ENCODE measurements at places on chromosomes 12 and 14.
A peak's percentile ranks its signal among the peaks of the same experiment; 100 is the strongest.

- no peak for DNase-seq
Observed at GRCh38 chr14:60963761-60964160, 17.1 kb downstream of the TRMT5 start.

DNA sequence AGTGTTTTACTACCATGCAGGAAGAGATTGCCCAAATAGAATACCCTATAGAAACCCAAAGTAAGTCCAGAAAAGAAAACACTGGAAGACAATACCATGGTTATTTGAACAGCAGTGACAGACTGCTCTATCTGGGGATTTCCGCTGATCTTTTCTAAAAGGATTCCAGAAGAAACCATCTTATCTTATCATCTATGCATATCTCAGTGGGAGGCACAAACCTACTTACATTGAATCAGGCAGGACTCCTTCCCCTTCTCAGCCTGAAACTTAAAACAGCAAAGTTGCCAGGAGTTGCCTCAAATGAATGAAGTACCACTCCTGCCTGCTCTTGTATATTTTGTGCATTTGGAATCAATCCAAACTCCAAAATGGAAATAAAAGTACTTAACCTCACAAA is 56.7 kb upstream of the NR2C1 start:
- DNase-seq = no peak

DNA sequence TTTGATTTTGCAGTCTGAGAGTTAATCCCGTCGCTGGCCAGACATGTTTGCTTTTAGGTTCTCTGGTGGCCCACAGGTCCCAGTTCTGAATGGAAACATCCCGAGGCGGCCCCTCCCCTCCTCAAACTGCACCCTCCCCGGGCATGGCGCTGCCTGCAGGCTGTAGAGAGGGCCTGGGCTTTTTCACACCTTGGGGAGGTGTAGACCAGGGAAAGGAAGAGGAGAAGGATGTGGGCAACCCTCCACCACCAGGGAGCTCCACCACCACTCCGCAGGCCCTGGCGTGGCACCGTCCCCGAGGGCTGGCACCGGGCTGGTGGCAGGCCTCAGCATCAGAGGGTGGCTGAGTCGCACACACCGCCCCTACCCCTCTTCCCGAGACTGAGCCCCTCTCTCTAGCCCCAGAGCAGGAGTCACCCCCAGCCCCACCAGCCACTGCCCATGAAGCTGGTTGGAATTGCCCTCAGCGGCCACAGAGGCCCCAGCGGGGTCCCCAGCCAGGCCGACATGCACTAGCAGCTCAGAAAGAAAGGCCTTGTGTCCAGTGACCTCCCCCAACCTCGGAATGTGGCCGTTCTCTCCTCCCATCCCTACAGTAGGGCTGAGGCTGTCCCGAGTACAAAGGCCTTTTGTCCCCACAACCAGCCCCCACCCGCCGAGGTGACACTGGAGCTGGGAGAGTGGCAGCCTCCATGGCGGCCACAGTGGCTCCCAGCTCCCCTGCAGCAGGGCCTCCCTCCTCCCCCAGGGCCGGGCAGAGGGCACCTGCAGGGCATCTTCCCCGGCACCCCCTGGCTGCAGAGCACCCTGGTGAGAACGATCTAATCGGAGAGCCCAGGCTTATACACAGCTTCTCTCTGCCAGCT is 23.5 kb upstream of the INF2 start:
- DNase-seq = peak; percentile 47

- DNase-seq = no peak
Observed at GRCh38 chr12:1217191-1217949, 226.3 kb downstream of the ERC1 start.

- DNase-seq = no peak
Observed at GRCh38 chr14:99633918-99634317, 11.0 kb upstream of the HHIPL1 start.

DNA sequence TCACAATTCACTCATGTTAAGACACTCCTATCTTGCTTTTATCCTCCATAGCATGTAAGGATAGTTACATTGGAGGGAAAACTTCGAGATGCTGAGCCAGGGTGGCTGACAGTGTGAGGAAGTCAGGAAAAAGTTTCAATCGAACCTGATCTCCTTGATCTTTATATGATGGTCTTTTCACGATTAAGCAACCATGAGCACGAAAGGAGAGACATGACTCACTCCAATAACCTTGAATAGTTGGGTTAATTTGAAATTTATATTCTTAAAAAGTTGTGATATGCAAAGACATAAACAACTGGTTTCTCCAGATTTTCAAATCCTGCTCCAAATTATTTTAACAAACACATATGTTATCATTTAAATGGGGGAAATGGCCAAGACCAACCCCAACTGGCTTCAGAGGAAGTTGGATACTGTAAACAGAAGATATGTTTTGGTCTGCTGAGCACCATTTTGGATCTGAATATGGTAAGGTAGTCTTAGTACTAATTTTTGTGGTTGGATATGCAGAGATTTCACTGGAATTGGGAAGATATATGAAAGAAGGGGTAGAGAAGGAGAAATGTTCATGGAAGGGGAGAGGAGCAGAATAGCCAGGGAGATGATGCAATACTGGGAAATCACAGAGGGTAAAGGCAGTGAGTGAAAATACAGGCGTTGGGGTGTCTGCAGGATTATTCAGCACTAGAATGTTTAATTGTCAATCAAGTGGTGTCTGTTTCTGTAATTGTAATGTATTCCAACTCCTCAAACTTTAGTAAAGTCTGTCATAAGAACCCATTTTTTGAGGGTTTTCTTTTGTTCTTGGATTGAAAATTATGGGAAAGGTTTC is 185.2 kb upstream of the SLC38A2 start:
- DNase-seq = no peak

DNA sequence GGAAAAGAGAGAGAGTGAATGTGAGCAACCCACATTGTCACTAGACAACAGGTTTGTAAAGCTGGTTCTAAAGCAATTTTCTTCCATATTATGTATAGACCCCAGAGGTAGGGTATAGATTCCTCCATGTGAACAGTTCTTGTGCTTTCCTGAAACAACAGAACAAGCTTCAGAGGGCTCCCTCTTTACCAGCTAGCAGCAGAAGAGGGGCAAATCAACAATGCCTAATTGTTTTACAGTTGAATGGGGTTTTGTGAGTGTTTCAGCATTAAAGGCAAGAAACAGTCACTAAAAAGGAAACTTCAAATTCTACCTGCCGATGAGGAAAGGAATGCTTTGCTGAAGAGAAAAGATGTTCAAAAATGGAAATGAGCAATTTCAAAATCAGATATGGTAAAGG is 341.2 kb upstream of the KITLG start:
- no peak for DNase-seq

DNA sequence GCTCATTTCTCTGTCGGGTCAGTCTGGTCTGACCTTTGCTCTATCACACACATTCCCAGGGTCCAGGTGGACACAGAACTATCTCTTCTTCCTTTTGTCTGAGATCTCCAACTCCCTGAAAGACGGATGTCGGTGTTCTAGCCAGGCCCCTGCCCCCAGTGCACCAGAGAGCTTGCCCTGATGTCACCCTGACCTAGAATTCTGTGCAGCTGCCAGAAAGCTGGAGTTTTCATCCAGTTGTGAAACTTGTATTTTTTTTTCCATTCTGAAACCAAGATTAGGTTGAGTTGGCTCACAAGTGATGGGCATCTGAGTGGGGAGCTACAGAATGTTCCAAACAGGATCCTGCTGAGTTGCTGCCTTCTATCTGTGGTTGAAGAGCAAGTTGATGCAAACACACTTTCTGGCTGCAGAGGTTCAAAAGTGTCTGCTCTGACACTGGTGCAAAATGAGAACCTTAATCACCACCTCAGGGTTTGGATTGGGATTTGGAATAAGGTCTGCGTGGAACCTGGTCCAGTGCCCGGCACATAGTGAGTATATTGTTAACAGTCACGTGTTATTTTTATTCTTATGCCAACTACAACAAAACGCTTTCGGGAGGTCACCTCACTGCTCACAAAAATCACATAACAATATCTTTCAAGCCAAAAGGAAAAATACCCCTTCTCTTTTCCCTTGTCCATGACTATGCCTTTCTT is 211.5 kb downstream of the SLC15A4 start:
- DNase-seq = no peak

GRCh38 chr12:28367326-28367725 is 177.1 kb downstream of the CCDC91 start:
- DNase-seq = no peak

- DNase-seq = no peak
Observed at GRCh38 chr12:63351370-63351769, 200.4 kb upstream of the AVPR1A start.

DNA sequence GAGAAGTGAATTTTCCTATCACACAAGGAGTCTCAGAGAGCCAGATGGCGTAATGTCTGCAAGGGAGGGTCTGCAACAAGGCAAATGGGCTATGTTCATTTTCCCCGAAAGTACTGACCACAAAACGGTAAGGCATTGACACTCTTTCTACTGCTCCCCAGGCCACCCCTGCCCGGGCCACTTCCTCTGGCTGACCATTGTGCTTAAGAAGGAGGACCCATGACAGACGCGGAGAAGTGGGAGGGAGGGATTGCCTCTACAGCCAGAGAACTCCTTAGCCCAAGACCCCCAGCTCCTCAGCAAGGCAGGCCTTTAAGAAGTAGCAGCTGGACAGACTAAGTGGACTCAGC is 1.2 kb downstream of the NCKAP5L start:
- no peak for DNase-seq

DNA sequence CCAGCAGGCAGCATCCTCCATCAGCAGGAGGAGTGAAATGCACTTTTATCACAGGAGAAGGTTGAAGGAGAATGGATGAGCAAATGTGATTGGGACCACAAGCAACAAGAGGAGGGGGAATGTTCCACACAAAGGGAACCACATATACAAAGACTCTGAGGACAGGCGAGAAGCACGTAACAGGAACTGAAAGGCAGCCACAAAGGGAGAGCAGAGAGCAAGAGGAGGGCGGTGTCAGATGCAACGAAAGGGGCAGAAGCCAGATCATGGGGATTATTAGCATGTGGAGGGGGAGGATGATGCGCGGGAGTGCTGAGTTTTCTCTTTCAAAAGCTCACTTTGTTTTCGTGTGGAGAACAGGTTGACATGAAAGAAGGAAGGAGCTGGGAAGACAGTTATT is 241.1 kb downstream of the SPTSSA start:
- no peak for DNase-seq

- DNase-seq = no peak
Observed at GRCh38 chr12:124224535-124225110, 70.3 kb upstream of the RFLNA start.

DNA sequence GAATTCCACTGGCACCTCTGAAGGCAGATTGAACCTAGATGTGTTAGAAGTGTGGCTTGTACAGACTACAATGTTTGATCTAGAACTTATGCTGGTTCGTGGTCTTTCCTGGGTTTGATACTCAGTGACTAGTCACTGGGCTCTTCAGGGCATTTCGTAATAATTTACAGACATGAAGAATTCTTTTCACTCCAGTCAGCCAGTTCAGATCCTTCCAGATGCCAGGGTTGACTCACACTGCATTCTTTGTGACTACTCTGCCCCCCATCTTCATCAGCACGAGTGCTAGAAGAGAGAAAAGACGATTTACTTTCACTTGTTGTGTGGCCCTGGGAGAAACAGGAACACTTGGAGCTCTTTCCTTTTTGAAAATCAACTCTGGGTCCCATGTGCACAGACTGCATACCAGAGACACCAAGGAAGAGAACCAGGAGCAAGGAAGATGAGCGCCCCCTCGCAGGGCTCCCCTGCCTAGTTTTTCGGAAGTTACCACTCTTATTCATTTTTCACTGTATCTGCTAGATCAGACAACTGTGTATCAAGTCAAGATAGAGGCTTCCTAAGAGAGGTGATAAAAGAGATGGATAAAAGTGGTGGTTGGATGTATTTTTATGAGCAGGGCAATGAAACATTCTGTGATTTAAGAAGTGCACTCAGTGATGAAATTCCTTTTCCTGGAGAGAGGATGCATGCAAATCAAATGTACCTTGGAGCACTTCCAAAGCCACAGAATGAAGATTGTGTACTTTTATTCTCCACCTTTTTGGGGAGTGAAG is 33.5 kb upstream of the EVL start:
- no peak for DNase-seq

DNA sequence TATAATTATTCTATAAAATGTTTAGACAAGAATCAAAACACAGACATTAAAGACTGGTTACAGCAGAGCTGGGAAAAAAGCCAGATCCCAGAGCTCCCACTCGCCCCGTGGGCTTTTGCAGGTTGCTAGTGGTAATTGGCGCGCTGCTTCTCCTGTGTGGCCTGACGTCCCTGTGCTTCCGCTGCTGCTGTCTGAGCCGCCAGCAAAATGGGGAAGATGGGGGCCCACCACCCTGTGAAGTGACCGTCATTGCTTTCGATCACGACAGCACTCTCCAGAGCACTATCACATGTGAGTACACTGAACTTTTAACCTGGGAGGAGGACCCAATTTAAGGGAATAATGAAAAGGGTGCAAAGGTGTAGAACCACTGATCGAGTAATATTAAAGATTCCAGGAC is 7.5 kb downstream of the TMEM52B start:
- DNase-seq = no peak

DNA sequence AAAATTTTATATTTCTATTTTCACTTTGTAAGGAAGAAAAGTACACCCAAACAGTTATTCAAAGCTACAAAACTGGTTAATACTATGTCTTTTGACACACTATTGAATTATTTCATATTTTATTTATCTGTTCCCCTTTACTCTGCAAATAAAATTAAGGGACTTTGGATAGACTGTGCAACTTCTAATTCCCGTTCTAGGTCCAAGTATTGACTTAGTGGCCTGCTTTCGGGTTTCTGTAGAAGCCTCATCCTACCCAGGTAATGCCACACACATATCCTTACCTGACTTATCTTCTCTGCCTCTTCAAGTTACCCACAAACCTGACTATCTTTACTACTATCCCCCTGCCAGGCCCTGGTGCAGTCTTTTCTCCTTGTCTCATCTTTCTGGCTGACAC is 156.3 kb upstream of the TMTC2 start:
- no peak for DNase-seq

GRCh38 chr12:104282109-104282508 is 21.4 kb upstream of the EID3 start:
- DNase-seq = no peak

DNA sequence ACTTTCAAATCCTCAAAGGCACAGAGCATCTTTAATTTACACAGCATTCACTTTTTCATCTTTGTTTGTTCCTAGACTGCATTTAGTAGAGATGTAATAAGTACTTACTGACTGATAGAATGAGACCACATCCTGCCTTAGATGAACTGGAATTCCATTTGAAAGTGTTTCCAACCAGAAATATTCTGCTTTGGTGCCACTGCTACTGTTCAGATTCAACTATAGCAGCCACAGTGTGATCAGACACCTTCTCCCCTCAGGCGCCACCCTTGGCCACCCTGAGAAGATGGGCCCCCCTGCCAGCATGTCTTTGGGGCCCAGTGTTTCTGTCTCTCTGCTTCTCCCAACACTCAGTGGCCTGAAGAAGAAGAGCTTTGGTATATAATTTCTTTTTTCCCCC is 449.1 kb downstream of the RAD51B start:
- DNase-seq = no peak

GRCh38 chr14:51093371-51094281 is 1.3 kb downstream of the TRIM9 start:
- peak; percentile 48 for DNase-seq

Measured in activated CD4-positive, alpha-beta T cell treated with anti-CD3 and anti-CD28 coated beads, Interleukin-2, amount 50 U/mL, for 1 hour (primary cell).